ENCODE measurements at places on chromosomes 13 and 19.

GRCh38 chr13:78047151-78047550, 128.5 kb upstream of the EDNRB start:
- DNase-seq: no peak

DNA sequence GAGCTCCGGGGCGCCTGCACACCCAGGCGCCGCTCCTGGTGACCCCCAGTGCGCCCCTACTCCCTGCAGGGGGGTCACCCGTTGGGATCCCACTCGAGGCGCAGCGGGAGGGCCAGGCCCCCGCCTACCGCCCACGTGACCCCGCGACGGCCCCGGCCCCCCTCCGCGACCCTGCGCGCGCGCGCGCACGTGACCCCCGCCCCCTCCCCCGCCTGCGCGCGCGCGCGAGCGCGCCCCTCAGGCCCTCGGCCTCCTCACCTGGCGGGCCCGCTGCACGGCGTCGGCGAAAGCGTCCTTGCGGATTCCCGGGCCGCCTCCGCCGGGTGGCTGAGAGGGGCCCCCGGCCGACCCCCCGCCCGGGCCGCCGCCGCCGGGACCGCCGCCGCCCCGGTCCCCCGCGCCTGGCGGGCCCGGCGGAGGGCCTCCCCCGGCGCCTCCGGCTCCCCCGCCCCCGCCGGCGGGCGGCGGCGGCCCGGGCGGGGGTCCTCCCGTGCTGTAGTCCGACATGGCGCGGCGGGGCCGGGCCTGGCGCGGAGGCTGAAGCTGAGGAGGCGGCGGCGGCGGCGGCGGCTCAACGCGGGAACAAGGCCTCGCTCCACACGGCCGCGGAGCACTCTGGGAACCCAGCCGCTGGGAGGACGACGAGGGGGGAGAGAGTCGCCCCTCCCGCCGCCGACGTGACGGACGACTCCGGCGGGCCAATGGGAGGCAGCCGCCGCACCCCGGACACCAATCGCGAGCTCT, at the start of gene KHSRP:
KHSRP (minus strand) TSS at position 617 of the 744 bp plus-strand sequence; CDS start at position 507, 110 bp downstream.
- DNase-seq: peak; percentile 95

DNA sequence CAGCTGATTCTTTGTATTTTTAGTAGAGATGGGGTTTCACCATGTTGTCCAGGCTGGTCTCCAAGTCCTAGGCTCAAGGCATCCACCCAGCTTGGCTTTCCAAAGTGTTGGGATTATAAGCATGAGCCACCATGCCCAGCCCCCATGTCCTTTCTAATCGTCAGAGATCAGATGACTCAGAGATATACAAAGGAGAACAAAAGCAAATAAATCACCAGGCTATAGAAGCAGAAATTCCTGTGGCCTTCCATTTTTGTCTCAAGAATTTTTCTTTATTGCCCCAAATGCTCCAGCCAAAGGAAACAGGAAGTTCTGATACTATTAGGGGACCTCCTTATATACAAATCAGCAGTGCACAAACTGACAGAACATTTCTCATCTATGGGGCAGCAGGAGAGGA, 207.8 kb downstream of the RFC3 start:
- no peak for DNase-seq

- no peak for DNase-seq
These were observed 350.0 kb downstream of the DCT start for GRCh38 chr13:94129490-94129894.

- DNase-seq: no peak
These were observed 9.8 kb upstream of the LIN7B start for GRCh38 chr19:49104229-49104864.

GRCh38 chr13:51613535-51613934, 29.3 kb downstream of the WDFY2 start:
- DNase-seq: no peak

GRCh38 chr19:3682741-3683404, 17.4 kb downstream of the PIP5K1C start:
- no peak for DNase-seq

DNA sequence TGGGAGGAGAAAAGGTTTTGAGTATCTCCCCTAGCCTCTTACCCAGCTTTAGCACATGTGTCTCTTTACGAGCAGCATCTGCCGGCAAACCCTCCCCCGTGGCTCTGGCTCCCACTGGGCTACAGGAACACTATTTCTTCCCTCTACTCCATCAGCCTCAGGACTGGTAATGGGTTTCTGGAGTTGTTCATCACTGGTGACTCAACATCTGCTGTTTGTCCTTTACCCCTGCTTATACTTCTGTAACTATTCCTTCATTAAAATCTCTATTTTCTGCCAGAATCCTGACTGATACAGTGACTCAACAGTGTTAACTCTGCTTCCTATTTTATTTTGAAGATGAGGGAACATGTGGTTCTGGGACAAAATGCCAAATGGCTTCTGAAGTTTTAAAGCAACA, 437.3 kb upstream of the HTR2A start:
- no peak for DNase-seq

GRCh38 chr13:43227721-43228120, 204.3 kb downstream of the DNAJC15 start:
- no peak for DNase-seq

DNA sequence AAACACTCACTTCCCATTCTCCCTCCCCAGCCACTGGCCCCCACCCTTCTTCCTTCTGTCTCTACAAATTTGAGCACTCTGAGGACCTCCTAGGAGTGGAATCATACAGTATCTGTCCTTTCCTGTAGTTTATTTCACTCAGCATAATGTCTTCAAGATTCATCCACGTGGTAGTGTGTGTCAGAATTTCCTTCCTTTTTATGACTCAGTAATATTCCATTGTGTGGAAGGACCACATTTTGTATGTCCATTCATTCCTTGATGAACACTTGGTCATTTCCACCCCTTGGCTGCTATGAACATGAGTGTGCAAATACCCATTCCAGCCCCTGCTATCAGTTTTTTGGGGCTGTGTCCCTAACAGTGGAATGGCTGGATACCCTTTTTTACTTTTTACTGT, 9.8 kb downstream of the KLF2 start:
- no peak for DNase-seq

DNA sequence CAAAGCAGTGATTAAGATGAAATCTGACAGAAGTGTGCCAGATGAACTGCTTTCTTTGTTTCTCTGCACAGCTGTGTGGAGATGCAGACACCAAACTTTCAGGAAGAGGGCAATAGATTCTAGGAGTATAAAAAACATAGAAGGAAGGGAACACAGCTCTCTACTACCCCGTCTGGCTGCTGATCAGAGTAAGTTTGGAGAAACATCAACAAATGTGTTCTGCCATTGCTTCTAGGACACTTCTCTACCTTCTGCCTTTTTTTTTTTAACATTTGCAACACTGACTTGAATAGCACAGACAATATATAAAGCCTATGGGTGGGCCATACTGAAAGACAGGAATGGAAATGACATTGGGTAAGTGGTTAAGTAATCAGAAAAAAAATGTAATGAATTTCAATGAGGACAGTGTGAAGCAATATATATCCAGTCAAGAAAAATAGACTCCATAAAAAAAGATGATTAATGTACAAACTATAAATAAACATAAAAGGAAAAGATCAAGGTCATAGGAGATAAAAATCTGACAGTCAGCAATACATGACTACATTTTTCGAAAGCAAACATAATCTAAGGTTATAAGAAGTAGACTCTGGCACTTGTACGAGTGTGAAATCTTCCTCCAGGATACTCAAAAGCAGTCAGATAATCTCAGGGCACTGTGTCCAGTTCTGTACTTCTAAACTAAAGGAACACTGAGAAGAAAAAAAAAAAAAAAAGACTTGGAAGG, 21.4 kb downstream of the NUFIP1 start:
- DNase-seq: no peak

DNA sequence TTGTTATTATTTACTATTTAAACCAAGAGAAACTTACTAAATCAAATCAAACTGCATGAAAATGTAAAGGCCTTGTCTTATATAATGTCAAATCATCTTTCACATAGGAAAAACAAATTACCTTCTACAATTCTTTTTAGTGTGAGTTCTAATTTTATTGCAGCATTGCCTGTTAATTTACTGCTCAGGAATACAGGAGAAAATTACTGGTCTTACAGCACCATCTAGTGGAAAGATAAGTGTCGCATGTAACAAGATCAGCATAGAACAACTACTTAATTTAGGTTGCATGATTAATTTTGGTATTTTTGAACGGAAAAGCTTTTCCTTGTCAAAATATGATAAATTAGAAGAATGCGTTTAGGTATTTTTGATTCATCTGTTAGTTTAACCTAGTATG, 502.7 kb downstream of the UQCRFS1 start:
- DNase-seq: no peak

DNA sequence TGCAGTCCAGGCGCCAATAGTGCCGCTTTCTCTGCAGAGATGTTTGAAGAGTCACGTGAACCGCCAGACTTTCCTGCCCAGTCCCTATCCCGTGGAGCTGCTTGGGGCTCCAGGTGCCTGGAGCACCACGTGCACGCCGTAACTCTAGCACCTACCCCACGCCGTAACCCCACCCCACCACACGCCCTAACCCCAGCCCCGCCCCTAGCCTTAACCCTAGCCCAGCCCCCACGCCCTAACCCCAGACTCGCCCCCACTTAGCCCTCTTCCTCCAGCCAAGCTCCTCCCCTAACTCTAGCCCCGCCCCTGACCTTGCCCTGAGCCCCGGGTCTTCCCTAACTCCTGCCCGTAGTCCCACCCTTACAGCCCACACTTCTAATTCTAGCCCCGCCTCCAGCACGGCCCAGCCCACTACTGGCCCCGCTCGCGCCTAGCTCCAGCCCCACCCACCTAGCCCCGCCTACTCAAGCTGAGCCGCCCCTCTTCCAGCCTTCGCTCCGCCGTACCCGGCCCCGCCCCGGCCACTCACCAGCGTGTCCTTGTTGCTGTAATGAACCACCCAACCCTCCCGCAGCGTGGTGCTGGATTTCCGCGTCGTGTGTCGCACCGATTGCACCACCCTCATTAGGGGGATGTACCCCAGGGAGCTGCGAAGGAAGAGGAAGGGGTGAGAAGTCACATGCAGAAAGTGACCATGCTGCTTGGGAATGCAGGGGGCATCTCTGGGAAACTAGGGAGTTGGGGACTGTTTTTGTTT, 19.5 kb downstream of the PRKD2 start:
- DNase-seq: peak; percentile 98

DNA sequence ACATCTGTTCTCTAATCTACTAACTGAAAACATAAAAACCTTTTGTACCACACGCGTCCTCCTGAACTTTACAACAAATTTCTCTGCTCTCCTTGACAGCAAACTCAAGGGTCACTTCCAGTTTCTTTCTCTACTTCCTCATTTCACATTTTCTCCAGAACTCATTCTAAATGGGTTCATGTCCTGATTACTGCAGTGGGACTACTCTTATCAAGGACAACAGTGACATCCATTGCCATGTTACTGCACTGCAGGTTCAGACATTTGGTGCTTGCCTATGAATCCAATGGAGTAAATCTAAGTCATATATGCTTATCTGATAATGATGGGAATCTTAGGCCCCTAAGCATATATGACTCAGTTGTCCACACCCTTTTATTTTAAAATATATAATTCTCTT, 35.3 kb downstream of the FPR3 start:
- no peak for DNase-seq

DNA sequence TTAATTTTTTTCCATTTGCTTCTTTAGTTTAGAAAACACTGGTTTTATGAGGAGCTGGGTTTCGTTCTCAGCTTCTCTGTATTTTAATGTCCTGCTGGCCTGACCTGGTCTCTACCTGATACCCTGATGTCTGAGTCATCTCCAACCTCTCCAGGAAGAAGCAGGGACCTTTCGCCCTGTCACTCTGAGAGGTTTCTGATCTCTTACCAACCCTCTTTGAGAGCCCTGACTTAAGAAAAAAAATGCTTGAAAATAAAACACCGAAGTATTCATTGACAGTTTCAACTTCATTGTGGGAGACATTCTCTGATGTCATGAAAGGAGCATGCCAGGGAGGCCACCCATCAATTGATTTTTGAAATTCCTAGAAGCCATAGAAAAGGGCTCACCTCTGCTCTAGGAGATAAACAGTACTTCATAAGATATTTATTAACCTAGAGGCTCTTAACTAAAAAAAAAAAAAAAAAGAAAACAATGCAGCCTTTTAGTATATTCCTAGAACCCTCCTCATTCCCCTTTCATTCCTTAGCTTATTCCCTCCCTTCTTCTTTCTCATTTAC, 234.8 kb downstream of the ENOX1 start:
- no peak for DNase-seq

GRCh38 chr13:22776394-22777186, 404.2 kb upstream of the SGCG start:
- DNase-seq: no peak

DNA sequence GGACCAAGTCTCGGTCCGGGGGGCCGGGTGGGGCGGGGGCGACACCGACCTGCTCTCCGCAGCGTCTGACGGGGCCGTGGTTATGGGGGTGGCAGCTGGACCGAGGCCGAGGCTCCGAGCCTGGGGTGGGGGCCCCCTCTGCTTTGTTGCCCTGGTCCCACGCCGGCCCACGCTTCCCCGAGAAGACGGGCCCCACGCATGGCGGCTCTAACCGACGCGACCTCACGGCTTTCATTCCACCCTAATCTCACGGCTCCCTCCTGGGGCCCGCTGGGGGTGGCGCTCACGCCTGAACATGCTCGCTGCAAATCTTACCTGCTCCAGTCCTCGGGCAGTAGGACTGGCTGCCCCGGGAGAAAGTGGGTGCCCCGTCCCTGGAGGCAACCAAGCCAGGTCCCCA, 14.8 kb upstream of the MISP start:
- DNase-seq: no peak

Data from D721Med (cell line).